ENCODE measurements at places on chromosomes 6 and 20.
A peak's percentile ranks its signal among the peaks of the same experiment; 100 is the strongest.

DNA sequence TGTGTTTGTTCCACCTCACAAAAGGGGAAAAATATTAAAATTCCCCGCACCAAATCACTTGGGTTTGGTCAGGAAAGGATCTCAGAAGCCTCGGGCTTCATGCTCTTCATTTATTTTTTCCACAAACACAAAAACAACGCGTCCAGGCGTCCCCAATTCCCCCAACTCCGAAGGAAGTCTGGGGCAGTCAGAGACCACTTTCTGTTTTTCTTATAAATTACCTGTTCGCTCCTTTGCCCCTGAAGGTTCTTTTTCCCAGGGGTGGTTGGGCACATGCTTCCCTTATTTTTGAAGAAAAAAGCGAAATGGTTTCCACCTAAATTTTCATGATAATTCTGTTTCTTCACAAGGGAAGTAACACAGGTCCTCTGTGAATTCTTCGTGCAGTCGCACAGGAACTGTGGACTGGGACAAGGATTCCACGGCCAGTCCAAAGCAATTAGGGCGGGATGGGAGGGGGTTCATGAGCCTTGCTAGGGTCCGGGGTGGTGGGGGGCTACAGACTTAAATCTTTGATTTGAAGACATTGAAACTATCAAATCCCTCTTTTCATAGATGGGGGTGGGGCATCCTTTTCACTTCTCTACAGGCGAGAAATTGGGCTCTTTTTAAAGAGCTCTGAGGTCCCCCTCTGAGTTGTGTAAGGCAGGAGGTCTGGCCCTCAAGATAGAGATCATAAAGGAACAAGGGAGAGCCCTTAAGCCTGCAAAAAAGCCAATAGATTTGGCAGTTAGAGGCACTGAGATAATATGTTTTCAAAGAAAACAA, 30.5 kb upstream of the HFE start:
- peak; percentile 29 for DNase-seq

DNA sequence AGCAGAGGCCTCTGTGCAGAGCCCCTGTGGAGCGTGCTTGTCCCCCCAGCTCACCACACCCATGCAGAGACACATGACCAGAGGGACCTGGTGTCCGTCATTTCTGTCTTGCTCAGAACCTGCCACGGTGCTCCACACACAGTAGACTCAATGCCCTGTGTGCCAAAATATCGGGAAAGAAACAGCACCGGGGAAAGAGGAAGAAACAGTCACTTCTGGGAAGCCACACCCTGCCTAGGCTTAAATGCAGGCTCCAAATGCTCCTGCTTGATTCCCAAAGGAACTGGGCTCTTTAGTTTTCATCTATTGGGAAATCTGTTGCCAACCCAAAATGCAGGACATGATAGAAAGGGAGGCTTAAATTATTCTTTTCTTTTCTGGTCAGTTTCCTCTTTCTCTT, 503.9 kb downstream of the CD83 start:
- no peak for DNase-seq

DNA sequence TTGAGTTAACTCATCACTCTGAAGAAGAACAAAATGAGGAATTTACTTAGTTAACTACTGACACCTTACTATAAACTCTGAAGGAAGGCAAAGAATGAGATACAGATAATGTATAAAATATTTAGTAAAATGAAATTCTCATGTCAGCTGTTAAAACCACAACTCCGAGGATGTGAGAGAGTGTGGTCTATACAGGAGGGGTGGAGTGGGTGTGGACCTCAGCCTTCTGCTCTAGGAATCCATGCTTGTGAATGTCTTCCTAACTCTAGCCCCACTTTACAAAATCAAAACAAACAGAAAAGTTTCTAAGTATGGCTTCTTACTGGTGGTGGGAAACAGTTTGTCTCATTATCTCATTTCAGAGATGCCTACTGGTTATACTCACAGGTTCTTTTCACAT, 14.2 kb downstream of the PPP1R14C start:
- DNase-seq: no peak

DNA sequence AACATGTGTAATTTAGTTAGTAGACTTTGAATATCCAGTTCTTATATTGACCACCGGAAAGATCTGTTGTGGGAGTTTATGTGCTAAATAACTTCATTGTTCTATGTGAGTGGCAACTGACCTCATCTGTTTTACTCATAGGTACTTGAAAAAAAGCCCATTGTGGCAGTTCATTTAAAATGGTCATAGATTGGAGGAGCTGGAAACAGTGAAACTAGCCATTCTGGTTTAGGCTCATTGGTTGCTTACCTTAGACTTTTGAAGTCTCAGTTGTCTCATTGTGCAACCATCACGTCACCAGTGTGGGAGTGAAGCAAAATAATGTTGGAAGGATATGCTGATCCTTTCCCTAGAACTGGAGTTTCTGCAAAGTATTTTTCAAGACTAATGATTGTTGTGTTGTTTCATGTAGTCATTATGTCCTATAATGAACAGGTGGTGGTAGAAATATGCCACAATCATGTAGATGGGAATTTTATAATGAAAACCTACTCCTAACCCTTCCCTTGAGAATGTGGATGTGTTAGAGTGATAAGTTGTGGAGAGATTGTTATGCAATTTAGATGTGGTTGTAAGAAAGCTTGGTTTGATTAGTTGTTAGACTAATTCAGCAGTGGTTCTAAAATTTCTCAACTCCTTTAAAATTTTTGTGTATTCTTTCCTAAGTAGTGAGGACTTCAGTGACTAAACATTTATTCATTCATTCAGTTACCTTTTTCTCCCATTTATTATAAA, 18.3 kb downstream of the DSP start:
- no peak for DNase-seq

DNA sequence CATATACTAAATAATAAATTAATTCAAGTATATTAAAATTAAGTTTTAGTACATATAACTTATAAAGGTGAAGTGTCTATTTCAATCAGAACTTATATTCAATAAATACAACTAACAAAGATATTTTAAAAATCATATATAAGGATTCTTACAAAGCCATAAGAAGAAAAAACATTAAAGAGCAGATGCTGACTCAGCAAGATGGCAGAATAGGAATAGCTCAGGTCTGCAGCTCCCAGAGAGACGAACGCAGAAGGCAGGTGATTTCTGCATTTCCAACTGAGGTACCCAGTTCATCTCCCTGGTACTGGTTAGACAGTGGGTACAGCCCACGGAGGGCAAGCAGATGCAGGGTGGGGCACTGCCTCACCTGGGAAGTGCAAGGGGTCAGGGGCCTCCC, 811.1 kb downstream of the EYS start:
- no peak for DNase-seq

- no peak for DNase-seq
Observed at GRCh38 chr6:167730441-167730840, 96.3 kb upstream of the AFDN start.

GRCh38 chr6:167580619-167580911, 246.1 kb upstream of the AFDN start:
- no peak for DNase-seq

DNA sequence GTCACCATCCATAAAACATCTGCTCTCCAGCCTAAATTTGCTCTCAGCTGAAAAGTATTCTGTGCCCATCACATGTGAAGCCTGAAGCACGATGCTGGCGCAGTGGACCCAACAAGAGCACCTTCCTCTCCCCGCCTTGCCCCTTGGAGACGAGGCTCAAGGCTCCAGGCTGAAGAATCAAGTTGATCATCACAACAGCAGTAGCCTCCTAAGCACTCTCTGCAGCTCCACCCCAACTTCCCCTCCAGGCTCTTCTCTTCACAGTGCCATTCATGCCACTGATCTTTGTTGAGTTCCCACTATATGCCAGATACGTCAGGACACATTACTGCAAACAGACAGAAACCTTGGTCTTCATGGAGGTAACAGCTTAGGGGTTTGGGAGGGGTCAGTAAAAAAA, 41.6 kb upstream of the ZNF217 start:
- DNase-seq: no peak

GRCh38 chr20:62536871-62537401, 61.1 kb upstream of the GATA5 start:
- no peak for DNase-seq

GRCh38 chr6:29553268-29554057, 6.1 kb downstream of the UBD start:
- DNase-seq: peak; percentile 12

DNA sequence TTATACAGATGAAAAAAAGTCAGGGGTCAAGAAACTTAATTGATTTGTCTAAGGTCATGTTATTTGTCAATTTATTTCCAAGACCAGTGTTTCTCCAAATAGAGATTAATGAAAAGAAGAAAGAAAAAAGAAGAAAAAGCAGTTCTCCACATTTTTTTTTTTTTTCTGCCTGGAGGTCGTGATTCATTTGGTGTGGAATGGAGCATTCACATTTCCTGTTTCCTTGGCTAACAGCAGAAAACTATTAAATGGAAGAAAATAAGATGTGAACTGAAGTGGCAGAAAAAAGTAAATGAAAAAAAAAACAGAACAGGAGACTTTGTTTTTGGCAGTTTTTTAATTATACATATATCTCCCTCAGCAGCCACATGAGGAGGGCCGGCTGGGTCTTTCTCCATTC, 470.8 kb upstream of the ZNF337 start:
- no peak for DNase-seq

DNA sequence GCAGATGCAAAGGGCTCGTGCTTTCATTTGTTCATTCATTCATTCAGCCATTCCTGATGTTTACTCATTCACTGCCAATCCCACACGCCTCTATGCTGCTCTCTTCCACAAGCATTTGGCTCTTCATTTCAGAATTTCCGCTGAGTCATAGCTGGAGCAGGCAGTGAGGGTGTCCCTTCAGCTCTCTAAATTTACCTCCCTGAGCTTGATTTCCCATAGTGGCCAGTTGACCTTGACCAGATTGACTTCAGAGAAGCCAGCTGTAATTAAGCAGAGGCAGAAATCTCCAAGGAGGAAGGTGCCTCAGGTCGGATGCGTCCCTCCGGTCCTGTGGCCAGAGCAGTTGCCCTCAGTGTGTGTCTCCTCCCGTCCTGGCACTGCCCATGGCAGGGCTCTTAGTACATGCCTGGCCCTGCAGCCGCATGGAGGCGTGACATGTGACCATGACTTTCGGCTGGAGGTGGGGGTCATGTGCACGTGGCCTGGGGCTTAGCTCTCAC, 267.2 kb upstream of the ECI2 start:
- DNase-seq: no peak

GRCh38 chr6:141675957-141676356, 456.8 kb upstream of the GJE1 start:
- no peak for DNase-seq

DNA sequence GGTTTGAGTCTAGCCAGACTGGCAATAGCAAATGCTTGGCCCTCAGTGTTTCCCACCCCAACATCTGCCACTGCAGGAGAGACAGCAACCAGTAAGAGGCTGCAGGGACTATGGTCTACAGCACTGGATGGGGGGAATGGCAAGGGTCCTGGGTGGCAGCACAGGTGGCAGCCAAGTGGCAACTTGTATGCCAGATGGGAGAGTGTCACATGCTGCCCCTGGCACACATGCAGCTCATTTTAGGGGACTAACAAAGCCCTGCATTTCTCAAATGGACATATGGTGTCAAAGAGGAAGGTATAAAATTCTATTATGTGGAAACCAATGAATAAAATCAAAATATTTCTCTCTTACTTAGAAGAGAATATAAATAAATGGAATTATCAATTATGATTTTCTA, 298.7 kb upstream of the MARCKS start:
- DNase-seq: no peak

DNA sequence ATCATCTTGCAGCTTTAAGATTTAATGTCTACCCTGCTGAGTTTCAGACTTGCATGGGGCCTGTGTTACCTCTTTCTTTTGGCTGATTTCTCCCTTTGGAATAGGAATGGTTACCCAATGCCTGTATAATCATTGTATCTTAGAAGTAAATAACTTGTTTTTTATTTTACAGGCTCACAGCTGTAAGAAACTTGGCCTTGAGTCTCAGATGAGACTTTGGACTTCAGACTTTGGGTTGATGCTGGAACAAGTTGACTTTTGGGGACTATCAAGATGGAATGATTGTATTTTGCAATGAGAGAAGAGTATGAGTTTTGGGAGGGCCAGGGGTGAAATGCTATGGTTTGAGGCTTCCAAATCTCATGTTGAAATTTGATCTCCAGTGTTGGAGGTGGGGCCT, 34.9 kb upstream of the CAP2 start:
- no peak for DNase-seq

DNA sequence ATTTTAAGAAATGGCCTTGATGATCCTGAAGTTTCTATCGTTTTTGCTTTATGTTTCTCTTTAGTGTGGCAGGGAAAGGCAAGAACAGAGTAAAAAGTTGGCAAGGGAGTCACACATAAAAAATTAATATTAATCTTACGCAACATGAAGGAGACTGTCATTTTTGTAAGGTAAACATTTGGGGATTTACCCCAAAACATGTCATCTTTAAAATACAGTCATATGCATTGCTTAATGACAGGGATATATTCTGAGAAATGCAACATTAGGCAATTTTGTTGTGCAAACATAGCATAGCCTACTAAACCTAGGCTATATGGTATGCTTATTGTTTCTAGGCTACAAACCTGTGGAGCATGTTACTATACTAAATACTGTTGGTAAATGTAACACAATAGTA, 5.4 kb downstream of the RBL1 start:
- no peak for DNase-seq

- DNase-seq: no peak
Observed at GRCh38 chr6:35476004-35476403, 7.8 kb downstream of the RPL10A start.

DNA sequence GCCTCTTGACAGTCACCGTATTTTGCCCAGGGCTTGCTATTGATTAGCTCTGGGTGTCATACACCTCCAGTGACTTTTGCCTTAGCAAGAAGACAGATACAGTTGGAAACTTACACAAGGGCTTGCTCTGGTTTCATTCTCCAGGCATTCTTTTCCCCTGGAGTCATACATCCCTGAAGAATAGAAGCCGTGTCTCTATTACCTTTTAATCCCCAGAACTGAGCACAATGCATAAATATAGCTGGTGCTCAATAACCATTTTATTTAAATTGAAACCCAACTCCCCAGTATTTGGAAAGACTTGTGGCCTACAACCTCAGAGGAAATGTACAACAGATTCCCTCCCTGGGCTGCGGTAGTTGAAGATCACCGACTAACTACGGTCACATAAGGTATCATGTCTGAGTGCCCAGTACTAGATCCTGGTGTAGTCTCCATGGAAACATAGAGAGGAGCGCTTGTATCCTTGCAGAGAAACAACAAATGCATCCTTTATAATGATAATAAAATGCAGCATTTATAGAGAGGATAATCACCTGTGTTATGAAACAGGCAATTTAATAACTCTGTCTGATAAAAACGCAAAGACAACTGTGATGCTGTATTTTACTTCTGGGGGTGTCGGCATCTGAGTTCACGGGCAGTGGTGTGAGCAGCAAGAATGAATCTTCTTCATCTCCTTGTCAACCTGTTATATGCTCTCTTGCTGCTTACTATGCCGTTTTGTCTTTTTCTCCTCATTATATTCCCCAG, 401.2 kb upstream of the AGPAT4 start:
- DNase-seq: no peak

- DNase-seq: no peak
Observed at GRCh38 chr20:21933526-21933925, 228.1 kb downstream of the PAX1 start.

GRCh38 chr6:54214286-54214685, 94.0 kb upstream of the TINAG start:
- no peak for DNase-seq
